ENCODE measurements at places on chromosomes 12 and 14. TPM values are rescaled to one million over a fixed set of nuclear protein-coding genes. Genes with fewer than 3 reads are reported as not detected.

The SNRNP35 gene
- total RNA-seq = 9.3 TPM

The RFX4 gene
- total RNA-seq = not detected

The GOLGA5 gene
- total RNA-seq = 41.2 TPM

The CCT2 gene
- 224 TPM for total RNA-seq

The FAM181A gene
- total RNA-seq = not detected

Measured in kidney epithelial cell (primary cell).